WTC11 (cell line): ENCODE measurements at places on chromosomes 5 and 9.
A peak's percentile ranks its signal among the peaks of the same experiment; 100 is the strongest.

DNA sequence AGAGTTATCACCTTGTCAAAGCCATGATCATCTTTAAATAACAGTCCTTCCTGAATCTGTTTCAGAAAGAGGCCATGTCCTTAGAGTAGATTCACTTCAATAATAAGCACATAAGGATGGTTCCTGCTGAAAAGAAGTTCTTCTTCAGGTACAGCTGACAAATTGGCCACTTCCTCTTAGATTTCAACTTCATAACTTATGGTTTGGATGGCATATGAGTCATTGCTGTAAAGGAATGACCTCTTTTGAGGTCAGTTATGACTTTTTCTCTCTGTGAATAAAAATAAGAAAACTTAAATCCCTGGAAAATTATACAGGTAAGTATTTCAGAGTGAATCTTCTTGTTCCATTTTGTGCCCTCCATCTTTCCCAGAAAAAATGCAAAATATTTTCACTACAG, 555.3 kb upstream of the ZNF462 start:
- DNase-seq: no peak

GRCh38 chr5:146947181-146947941, 68.8 kb upstream of the PPP2R2B start:
- DNase-seq: peak; percentile 26

DNA sequence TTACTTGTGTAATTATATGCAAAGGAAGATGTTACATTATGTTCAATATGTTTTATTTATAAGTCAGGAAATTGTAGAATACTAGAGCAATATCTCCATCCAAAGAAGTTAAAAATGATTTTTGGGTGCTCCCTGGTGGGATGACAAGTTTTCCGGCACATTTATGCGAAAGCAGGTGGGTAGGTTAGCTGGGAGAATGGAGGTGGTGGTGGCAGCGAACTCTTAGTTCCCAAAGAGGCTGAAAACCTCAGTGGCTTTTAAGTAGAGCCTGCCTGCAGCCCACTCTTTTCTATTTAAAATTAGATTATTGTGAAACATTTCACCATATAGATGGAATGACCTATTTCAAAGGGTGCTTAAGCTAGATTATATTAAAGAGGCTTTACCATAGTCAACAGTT, 51.8 kb downstream of the ANKRD33B start:
- DNase-seq: no peak

DNA sequence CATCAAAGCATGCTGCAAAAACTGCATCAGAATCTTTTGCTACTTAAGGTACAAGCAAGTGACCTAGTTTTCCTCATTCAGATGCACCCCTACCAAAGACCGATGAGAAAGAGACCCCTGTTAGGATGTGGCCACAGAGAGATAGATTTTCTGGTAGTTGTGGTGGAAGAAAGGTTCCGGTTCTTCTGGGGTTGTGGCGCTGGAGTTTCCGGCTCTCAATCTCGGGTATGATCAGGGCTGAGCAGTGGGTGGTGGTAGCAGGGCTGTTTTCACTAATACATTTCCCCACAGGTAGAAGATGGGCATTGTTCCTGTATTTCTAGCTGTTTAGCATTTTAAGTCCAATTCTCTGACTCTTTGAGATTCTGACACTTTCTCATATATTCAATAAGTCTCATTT, 58.4 kb downstream of the PCSK1 start:
- no peak for DNase-seq

GRCh38 chr5:141760193-141760592, 78.2 kb upstream of the ARAP3 start:
- DNase-seq: no peak

GRCh38 chr5:73117088-73117740, 3.2 kb upstream of the TMEM171 start:
- DNase-seq: no peak

GRCh38 chr5:62671479-62671878, 92.9 kb downstream of the LRRC70 start:
- no peak for DNase-seq

GRCh38 chr5:154262342-154262741, 71.8 kb downstream of the GALNT10 start:
- no peak for DNase-seq

DNA sequence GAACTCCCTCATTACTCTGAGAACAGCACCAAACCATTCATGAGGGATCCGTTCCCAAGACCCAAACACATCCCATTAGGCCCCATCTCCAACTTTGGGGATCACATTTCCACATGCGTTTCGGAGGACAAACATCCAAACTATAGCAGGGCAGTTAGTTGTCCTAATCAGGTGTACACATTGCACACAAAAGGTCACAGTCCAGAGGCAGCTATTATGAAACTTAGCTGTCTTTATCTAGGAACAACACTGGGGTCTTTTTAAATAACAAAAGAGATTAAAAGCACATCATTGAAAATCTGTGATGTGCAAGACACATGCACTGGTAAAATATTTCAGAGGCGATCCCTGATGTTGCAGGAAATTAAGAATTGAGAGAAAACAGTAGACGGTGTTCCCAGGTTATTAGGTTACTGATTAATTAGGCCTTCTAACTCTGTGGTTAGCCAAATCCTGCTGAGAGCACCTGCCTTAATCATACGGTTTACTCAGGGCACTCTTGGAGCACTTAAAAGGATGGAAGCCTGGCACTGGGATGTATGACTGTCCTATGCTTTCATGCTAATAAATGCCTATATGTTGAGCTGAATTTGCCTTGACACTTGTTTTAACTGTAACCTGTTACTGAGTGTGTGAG, 1574.5 kb upstream of the WWC1 start:
- no peak for DNase-seq

DNA sequence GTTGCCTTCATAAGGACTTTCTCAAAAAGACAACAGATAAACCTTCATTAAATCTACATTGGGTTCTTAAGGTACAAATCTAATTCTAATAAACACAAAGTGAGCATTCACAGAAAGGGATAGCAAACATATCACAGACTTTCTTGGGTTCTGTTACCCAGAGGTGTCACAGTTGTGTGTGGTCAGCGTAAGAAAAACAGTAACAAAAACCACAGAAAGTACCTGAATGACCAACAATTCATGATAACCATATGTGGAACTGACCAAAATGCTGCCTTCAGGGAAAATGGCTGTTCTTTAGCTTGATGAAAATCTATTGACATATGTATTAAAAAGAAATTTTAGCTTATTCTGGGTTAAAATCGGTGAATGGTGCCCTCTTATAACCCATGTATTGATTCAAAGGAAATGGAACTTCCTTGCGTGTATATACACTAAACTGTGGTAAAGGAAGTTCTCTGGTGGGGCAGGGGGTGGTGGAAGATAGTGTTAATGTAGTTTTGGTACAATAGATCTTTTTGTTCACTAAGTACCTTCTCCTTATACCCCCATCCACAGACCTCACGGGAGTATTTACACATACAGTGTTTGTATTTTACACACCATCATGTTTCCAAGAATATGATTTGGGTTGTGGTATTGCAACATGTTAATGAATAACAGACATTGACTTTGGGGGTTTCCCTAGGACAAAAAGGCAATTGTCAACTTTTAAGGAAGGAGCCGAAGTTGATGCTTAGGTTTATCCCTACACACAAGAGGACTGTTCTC, 152.5 kb downstream of the APBA1 start:
- DNase-seq: no peak
